ENCODE measurements at places on chromosomes 2 and 18.

DNA sequence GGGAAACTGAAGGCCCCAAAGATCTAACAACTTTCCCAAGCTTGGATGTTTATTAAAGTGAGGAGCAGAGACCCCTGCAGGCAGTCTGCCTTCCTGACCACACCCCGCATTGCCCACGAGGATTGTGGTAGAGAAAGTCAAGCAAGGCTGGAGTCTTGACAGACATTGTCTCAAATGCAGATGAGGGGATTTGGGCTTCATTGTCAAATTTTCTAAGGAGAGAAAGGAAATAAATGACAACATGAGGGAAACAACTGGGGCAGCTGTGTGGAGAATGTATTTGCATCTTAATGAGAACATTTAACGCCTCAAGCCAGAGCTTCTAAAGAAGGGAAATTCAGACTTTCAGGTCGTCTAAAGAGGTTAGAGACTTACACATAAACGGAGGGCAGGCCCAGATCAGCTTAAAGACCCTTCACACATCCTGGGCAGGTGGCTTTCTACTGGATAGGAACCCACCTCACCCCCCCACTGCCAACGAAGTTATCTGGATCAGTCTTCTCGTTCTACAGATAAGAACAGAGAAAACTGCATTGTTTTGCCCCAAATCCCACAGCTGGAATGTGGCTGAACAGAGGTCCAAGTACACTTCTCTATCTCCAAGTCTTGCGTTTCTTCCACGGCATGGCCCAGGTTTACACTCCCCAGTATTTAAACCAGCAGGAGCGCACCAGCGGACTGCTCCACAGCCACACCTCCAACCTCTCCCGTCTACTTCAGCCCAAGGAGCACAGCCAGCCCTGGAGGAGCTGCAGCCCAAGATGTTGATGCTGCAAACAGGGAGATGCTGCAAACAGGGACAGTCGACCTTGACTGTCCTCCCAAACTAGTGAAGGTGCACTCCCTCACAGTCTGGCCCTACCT, 16.2 kb upstream of the SCG2 start:
- DNase-seq: no peak

- no peak for DNase-seq
These were observed 264.0 kb upstream of the VRK2 start for GRCh38 chr2:57782587-57782986.

DNA sequence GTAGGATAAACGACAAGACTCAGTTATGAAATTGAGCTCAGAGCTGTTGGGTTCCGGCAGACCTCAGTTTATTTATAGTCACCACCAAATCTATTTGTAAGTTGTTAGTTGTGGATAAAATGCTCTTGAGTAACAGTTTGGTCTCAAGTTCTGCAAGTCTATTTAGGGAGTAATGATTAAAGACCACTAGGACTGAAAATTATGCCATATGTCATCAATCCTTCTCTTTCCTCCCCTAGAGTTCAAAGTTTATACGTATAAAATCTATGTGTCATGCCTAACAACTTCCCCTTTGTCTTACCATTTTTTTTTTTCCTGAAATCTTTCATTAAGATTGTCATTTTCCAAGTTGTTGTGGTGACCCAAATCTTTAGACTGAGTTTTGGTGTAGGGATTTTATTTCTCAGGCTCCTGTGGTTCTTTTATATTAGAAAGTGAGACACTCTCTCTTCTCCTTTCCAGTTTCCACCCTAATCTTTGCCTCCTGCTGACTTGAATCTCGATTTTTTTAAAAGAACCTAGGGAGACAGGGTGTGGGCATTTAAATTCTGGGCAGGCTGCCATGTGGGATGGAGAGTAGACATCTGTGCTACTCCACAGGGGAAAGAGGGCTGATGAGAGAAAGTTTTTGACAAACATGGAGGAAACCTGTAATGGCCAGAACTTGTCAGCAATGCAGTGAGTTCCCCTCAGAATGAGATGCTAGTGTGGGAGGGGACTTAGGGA, 51.0 kb downstream of the LAMA3 start:
- DNase-seq: peak; percentile 14

GRCh38 chr2:119463990-119464389, 32.3 kb downstream of the TMEM37 start:
- no peak for DNase-seq

- DNase-seq: no peak
These were observed 111.5 kb upstream of the ZNF236 start for GRCh38 chr18:76710646-76711520.

- peak; percentile 43 for DNase-seq
These were observed 296.7 kb upstream of the ATP5MC3 start for GRCh38 chr2:175478096-175478768.

- DNase-seq: no peak
These were observed 201.7 kb upstream of the CWC22 start for GRCh38 chr2:180208841-180209240.

Data from RWPE1 (cell line).